ENCODE measurements at places on chromosomes 5 and 9. TPM values are rescaled to one million over a fixed set of nuclear protein-coding genes. Genes with fewer than 3 reads are reported as not detected.

TCERG1 gene
- 66.2 TPM for total RNA-seq

TSSK1B gene
- not detected for total RNA-seq

IL3 gene
- total RNA-seq, result not detected

UGT3A2 gene
- 1.3 TPM for total RNA-seq

IRGM gene
- total RNA-seq, result 0.51 TPM

DNA sequence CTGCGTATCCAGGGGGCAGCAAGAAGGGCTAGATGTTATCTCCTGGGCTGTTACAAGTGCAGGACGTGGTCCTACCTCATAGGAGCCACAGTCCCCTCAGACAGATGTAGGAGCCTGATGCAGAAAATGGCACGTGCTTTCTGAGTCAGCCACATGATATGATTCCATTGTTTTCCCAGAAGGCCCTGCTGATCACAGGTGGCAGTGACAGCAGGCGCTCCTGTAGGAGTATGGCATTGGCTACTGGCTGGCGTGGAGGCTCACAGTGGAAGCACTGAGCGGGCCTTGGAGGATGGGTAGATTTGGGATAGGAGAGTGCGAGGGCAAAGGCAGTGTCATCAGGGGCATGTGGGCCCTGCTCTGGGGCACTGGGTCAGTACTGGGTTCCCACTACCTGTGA lies 21.9 kb downstream of the USP20 start:
- DNase-seq, result no peak

- no peak for DNase-seq
Measured at GRCh38 chr5:91687430-91687829, 304.3 kb upstream of the ARRDC3 start.

DNA sequence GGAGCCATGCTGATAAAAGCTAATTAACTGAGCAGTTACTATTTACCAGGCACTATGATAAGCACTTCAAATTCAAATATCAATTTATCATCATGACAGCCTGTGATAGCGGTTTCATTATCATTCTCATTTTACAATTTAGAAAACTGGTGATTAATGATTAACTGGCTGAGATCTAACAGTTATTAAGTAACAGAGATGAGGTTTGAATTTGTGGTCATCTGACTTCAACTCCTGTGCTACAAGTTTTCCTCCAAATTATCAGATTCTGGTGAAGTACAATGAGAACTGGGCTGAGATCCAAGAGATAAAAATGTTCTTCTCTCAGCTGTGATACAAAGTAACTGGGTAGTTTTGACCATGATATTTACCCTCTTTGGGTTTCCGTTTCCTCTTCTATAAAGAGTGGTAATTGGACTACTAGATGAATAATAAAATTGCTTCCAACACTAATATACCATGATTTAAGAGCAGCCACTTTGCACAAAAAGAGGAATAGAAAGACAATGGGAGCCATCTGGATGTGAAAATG lies 74.5 kb upstream of the CCNG1 start:
- DNase-seq, result no peak

DNA sequence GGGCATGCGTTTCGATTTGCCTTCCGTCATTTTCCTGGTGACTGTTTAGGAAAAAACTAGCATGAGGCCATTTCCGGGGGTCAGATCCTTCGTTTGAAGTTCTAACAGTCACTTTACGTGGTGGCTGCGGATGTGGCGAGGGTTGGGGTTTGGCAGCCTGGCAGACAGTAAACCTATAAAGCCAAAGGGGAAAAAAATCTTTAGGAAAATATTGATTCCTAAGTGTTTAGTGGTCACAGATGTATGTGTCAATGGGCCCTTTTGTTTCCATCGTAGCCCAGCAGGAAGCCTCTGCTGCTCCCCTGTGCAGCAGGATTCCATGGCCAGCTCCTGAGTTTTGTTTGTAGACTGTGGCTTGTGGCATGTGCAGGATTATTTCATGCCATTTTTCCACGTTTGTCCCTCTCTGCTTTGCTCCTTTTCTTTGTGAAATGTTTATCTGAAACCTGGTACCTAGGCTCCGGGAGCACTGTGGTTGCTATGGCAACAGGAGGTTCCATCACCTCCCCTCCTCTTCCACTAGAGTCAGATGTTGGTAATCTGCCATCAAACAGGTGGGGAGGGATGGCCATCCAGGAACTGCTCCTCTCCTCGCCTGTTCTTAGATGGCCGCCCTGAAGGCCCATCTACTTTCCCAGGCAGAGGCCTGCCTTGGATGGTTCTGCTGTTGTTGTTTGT lies 202.3 kb downstream of the AOPEP start:
- DNase-seq, result peak; percentile 89

DNA sequence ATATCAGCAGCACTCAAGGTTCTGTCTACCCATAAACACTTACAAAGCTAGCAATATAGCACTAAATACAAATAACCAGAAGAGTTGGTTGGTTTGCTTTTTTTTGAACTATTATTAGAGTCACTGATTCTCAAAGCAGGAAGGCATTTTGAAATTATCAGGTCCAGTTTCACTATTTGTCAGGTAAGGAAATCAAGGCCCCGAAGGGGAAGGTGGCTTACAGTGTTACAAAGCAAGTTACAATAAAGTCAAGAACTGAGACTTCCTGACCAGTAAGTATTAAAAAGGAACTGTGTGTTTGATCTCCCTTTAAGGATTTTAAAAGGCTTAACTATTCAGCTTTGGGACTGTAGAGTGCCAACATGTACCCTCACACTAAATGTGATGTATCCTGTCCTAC lies 10.8 kb downstream of the C5orf15 start:
- DNase-seq, result no peak

GRCh38 chr5:424301-425110 lies 18.5 kb upstream of the EXOC3 start:
- no peak for DNase-seq

- no peak for DNase-seq
Measured at GRCh38 chr5:147756566-147756965, 26.0 kb downstream of the JAKMIP2 start.

DNA sequence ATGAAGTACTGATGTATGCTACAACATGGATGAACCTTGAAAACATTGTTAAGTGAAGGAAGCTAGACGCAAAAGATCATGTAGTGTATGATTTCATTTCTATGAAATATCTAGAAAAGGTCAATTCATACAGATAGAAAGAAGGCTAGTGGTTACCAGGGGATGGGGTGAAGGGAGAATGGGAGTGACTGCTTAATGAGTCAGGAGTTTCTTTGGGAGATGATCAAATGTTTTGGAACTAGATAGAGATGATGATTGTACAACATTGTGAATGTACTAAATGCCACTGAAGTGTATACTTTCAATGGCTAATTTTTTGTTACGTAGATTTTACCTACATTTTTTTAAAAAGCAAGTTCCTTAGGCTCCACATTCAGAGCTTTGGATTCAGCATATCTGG lies 14.9 kb upstream of the DELE1 start:
- no peak for DNase-seq

- no peak for DNase-seq
Measured at GRCh38 chr9:135928731-135929655, 21.6 kb upstream of the CAMSAP1 start.

GRCh38 chr5:135569755-135570452 lies 8.9 kb downstream of the CXCL14 start:
- peak; percentile 58 for DNase-seq

GRCh38 chr5:29162297-29162696 lies 2031.2 kb upstream of the CDH6 start:
- DNase-seq, result no peak

DNA sequence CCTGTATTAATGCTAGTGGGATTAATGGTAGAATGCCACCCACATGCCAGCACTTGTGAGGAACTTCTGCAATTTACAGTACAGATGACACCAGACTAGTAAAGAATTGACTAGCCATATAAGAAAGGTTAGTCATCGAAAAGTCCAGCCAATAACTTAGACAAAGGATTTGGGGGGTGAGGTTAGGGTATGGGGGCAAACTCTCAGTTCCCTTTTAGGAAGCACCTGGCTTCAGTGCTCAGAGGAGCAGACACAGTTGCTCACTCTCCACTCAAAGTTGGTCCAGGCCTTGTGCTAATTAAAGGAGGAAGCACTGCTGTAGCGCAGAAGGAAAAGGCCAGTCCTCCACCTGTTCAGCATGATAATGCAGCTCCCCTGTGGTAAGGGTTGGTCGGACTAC lies 25.2 kb downstream of the TGFBR1 start:
- no peak for DNase-seq

GRCh38 chr5:57302164-57302563 lies 128.3 kb downstream of the GPBP1 start:
- peak; percentile 91 for DNase-seq

DNA sequence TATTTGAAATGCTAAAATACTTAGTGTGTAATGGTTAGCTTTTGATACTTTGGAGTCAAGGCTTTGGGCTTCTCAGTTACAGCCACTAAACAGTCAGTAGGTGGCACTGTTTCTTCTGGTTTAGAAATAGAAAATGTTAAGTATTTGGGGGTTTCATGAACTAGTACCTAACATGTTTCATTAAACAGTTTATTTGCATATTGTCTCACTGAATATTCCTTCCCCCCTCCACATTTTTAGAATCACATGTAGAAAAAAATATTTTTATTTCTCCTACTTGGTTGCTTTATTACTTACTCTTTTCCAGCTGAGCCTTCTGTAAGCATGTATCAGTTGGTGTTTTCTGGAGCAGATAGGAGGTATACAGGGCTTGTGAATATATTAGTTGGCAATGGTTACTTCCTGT lies 48.0 kb downstream of the IPO11 start:
- DNase-seq, result peak; percentile 17

DNA sequence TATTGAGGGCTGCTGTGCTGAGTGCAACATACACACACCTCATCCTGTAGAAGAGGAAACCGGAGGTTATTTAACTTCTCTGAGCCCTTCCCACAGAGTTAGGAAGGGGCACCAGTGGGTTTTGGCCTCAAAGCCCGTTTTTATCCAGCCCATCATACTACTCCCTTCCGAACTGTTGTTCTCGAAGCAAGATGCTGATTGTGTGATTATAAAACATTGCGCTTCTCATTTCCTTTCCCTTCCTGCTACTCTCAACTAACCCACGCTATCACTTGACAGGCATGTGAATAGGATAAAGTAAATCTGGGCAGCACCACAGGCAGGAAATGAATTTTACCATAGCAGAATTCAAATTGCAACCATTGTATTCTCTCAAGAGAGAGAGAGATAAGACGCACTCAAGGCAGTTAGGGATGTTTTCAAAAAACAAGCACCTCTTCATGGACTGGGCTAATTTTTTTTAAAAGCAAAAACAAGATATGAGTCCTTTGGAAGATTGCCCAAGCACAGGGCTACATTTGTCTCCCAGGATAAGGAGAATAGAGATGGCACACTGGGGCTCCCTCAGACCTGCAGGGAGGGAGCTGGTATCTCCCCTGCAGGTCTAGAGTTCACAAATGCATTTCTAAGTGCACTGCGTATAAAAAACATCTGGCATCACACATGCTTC lies 52.6 kb downstream of the GNA14 start:
- DNase-seq, result no peak

- DNase-seq, result no peak
Measured at GRCh38 chr9:117400171-117400570, 14.7 kb downstream of the ASTN2 start.

DNA sequence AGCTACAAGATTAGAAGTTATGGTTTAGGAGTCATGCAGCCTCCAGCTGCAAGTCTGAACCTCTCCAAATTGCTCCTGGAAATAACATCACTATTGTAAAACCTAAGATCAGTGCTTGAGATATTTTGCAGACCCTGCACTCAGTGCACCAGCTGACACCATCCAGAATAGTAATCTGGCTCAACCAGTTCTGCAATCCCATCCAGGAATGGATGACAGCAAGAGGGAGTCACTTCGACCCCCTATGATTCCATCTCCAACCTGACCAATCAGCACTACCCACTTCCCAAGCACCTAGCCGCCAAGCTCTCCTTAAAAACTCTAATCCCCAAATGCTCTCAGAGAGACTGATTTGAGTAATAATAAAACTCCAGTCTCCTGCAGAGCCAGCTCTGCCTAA lies 37.9 kb upstream of the NR4A3 start:
- no peak for DNase-seq

- DNase-seq, result peak; percentile 83
Measured at GRCh38 chr5:159878988-159879471, 37.3 kb upstream of the ADRA1B start.

- DNase-seq, result no peak
Measured at GRCh38 chr5:91343916-91344315, 39.2 kb downstream of the ARRDC3 start.

DNA sequence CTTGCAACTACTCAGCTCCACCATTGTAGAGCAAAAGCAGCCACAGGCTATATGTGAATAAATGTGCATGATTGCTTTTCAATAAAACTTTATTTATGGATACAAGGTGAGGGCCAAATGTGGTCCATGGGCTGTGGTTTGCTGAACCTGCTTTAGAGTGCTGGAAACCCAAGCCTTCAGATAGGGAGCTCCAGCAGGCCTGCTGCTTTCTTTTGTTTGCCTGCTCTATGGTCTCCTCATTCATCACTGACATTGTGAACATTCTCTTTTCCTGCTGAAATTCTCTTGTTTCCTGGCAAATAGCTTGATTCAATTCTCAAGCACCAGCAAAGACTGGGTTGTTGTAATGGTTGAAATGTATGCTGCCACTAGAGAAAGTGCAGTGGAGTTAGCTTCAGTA lies 26.0 kb downstream of the EGFLAM start:
- DNase-seq, result no peak

DNA sequence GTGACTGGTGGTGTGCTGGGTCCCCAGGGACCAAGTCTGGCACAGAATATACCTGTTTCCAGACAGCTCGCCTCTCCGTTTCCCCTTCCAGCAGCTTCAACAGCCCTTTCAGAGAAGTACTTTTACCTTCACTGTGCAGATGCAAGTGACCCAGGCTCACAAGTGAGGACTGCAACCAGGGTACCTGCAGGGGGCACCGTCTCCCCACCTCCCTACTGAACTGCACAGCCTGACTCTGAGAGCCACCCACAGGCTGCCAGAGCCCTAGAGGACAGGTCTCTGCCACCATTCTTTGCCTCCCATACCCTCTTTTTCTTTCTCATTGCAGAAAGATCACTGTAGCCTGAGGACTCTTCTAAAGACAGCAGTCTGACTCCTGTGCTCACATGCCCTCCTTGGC lies 15.4 kb downstream of the IL9 start:
- peak; percentile 57 for DNase-seq

DNA sequence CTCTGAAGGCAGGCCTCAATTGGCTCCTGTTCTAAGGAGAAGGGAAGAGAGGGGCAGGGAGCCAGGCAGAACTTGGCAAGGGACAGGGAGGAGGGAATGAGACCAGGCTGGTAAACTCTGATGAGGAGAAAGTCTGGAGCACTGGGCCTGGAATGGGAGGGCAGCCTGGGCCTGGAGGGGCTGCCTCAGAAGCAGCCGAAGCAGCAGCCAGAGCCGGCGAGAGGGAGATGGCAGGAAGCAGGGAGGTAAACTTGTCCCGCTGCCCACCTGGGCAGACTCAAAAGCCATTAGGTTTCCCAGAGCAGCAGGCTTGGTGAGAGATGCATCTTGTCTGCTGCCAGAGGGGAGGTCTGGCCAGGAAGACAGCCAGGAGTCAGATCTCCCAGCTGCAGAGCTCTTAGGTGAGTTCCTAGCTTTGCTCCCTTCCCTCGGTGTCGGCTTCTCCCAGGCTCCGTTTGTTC lies 37.0 kb upstream of the CRB2 start:
- no peak for DNase-seq

Measured in Daoy (cell line).